ENCODE measurements at places on chromosomes 11 and 22. TPM values are rescaled to one million over a fixed set of nuclear protein-coding genes. Genes with fewer than 3 reads are reported as not detected.

GRCh38 chr11:45400591-45400990 is 114.5 kb upstream of the SYT13 start:
- peaks cover 15% of the 10 kb centered on the region for H3K4me1 ChIP-seq
- no peaks in the 10 kb centered on the region for H3K36me3 ChIP-seq
- H3K27me3 ChIP-seq, result peaks cover 9% of the 10 kb centered on the region
- DNase-seq, result no peak

DNA sequence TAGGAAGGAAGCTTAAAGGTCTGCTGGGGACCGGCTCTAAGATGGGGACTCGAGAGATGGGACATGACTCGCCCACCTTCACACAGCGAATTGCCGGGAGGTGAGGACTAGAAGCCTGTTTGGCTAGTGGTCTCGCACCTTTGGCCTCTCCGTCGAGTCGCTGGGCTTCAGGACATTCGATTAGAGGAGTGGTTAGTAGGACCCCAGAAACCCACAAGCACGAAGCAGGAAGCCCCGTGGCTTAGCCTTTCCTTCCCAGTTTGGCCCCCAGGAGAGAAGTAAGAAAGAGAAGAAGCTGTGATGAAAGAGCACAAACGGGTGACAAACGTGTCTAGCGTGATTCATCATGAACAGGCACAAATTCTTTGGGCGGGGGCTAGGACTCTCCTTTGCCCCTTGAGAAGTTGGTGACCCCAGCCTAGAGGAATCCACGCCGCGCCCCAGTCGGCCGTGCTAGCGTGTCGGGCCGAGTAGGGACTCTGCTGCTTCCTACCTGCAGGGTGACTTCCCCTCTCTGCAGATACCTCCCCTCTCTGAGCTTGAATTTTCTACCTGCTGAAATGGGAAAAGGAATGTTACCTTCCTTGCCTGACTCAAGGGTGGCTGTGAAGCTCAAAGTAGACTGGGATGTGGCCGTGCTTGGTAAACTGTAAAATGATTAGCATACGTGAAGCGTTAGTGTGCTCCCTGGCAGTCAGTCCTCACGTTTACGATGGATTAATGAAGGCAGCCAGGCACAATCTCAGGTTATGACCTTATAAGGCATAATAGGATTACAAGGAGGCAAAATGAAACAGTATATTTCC is 1.1 kb upstream of the ADM start:
- H3K27ac ChIP-seq, result peak overlapping the region; percentile 86
- peak overlapping the region; percentile 99 for H3K4me3 ChIP-seq
- H3K27me3 ChIP-seq, result peaks cover 21% of the 10 kb centered on the region

DNA sequence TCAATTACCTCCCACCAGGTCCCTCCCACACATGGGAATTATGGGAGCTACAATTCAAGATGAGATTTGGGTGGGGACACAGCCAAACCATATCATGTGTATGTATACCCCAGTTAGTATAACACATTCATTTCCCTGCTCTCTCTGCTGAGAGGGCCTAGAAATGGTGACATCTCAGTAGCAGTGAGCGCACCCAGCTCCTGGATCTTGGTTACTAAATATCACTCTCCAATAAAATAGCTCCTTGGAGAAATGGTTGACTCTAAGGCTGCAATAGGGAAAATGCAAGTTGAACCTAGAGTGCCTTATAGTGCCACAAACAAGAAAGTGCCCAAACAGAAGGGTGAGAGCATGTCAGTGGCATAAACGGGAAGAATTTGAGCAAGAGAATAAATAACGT is 59.6 kb downstream of the ARHGEF12 start:
- peaks cover 5% of the 10 kb centered on the region for H3K36me3 ChIP-seq
- no peak for DNase-seq
- H3K4me1 ChIP-seq, result peaks cover 37% of the 10 kb centered on the region

DNA sequence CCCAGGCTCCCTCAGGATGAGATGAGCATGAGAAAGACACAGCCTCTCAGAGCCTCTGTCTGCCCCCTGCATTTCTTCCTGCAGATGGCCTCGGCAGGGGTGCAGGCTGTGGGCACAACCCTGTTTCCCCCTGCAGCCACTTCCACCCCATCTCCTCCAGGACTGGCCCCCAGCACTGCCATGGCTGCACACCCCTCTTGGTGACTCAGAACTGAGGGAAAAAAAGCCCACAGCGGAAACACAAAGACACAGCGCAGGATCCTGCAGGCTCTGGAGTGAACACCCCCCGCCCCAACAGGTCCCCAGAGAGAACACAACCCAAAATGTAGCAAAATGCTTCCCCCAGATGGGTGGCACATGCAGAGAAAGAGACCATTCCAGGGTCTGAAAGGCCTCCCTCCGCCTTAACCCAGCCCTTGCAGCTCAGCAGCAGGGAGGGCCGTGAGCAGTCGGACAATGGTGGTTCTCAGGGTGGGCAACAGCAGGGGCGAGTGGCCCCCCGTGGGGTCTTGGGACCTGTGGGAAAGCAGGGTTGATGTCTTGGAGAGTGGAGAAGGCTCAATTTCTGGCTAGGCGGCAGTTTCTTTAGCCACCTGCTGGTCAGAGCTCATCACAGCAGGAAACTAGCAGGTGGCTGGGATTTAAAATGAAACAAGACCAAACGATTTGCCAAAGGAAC is 8.0 kb downstream of the TUBGCP6 start:
- no peak for DNase-seq
- peaks cover 5% of the 10 kb centered on the region for H3K4me1 ChIP-seq
- H3K27ac ChIP-seq, result no peak overlapping the region
- no peak overlapping the region for H3K4me3 ChIP-seq
- peaks cover 26% of the 10 kb centered on the region for H3K36me3 ChIP-seq

DNA sequence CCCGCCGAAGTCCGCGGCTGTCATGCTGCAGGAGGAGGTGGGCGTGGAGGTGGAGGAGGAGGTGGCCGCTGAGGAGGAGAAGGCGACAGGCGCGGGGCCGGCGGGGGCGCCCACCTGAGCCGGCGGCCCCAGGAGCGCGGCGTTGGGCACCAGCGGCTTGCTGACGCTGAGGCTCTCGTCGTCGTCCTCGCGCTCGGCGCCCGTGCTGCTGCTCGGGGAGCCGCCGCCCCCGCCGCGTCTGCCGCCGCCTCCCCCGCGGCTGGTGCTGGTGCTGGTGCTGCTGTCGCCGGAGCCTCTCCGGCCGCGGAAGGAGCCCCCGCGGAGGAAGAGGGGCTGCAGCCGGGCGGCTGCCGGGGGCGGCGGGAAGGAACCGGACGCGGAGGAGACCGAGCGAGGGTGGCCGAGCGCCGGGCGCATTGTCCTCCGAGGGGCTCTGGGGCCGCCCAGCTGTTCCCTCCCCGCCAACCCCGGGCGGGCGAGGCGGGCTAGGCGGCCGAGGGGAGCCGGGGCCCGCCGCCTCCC is 388 bp downstream of the TMEM121B start:
- peaks cover 15% of the 10 kb centered on the region for H3K27me3 ChIP-seq
- DNase-seq, result peak; percentile 28
- H3K27ac ChIP-seq, result no peak overlapping the region
- H3K36me3 ChIP-seq, result peaks cover 18% of the 10 kb centered on the region
- H3K4me1 ChIP-seq, result peaks cover 40% of the 10 kb centered on the region

DNA sequence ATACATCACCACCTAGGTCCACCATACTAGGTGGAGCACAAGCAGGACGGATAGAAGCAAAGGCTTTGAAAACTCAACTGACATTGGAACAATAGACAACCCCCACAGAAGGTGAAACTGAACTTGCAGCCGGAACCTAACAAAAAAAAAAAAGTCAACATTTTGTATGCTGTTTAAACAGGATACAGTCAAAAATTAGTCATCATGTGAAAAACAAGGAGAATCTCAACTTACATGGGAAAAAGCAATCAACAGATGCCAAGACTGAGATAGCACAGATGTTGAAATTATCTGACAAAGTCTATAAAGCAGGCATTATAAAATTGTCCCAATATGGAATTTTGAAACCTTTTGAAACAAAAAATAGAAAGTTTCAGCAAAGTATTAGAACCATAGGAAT is 123.8 kb downstream of the RAB38 start:
- H3K36me3 ChIP-seq, result no peaks in the 10 kb centered on the region
- no peak overlapping the region for H3K27ac ChIP-seq
- DNase-seq, result no peak
- H3K4me3 ChIP-seq, result no peak overlapping the region
- peaks cover 10% of the 10 kb centered on the region for H3K4me1 ChIP-seq

DNA sequence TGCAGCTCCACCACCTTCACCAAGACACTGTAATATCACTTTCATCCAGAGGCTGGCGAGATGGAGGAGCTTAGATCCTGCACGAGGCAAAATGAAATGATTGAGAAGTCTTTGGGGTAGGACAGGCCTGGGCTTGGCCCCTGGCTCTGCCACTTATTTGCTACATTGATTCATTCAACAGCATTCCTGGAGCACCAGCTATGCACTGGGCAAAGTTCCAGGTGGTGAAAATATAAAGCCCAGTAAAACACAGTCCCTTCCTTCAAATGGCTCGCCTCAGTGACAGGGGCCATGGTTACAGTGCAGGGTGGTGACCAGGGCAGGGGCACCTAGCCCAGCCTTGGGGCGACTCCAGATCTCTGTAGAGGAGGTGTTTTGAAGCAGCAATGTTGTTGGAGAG is 19.7 kb downstream of the ALX4 start:
- H3K4me3 ChIP-seq, result no peak overlapping the region
- H3K27me3 ChIP-seq, result peaks cover 9% of the 10 kb centered on the region
- H3K4me1 ChIP-seq, result no peaks in the 10 kb centered on the region
- H3K27ac ChIP-seq, result no peak overlapping the region
- H3K36me3 ChIP-seq, result no peaks in the 10 kb centered on the region
- no peak for DNase-seq

The SLC22A6 gene
- total RNA-seq, result not detected

The FZD4 gene
- 71.5 TPM for total RNA-seq

The IGSF22 gene
- 0.74 TPM for total RNA-seq

The DDX25 gene
- total RNA-seq, result 7.5 TPM

The NOX4 gene
- 11.5 TPM for total RNA-seq
